ENCODE measurements at places on chromosomes 11 and 22. TPM values are rescaled to one million over a fixed set of nuclear protein-coding genes. Genes with fewer than 3 reads are reported as not detected.

Gene SLC17A6
- total RNA-seq = not detected

Gene MFNG
- 33.6 TPM for total RNA-seq

Gene TESMIN
- total RNA-seq = 0.55 TPM

Gene MGAT3
- 43.8 TPM for total RNA-seq

Gene CLCF1
- total RNA-seq = 7.7 TPM

Gene NDUFS8
- 134 TPM for total RNA-seq

Gene KCNJ1
- total RNA-seq = not detected

Gene TPBGL
- total RNA-seq = 1.6 TPM

Gene CARS1
- total RNA-seq = 69.4 TPM

Gene FADS3
- total RNA-seq = 387 TPM

Gene RTN3
- 267 TPM for total RNA-seq

Gene PNPLA3
- total RNA-seq = 0.93 TPM

Gene TRPC6
- total RNA-seq = 2.6 TPM

Gene PIH1D2
- 1.5 TPM for total RNA-seq

Gene TMEM151A
- 0.19 TPM for total RNA-seq

Gene WNT11
- total RNA-seq = 34.1 TPM

Gene FIBP
- total RNA-seq = 46.5 TPM

Gene ENTHD1
- total RNA-seq = not detected

Gene CADM1
- total RNA-seq = 14.8 TPM

Measured in mesenteric fat pad (tissue), 1 donor.